D721Med (cell line): ENCODE measurements at places on chromosomes 5 and 9.

DNA sequence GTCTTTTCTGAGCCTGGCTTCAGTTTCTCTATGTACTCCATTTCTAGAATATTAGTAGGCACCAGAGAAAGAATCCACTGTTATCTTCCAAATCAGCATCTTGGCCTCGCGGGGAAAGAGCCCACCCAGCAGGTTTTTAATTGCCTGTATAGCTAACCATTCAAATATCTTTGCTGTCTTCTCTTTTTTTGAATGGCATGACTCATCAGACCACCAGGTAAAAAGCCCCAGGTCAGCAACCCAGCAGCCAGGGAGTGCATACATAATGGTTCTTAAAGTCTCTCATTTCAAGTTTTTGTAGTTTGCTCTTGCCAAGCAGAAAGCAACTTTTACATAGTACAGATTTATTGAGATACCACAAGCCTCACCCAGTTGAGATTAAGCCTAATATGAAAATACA lies 50.7 kb downstream of the TMEM167A start:
- no peak for DNase-seq

DNA sequence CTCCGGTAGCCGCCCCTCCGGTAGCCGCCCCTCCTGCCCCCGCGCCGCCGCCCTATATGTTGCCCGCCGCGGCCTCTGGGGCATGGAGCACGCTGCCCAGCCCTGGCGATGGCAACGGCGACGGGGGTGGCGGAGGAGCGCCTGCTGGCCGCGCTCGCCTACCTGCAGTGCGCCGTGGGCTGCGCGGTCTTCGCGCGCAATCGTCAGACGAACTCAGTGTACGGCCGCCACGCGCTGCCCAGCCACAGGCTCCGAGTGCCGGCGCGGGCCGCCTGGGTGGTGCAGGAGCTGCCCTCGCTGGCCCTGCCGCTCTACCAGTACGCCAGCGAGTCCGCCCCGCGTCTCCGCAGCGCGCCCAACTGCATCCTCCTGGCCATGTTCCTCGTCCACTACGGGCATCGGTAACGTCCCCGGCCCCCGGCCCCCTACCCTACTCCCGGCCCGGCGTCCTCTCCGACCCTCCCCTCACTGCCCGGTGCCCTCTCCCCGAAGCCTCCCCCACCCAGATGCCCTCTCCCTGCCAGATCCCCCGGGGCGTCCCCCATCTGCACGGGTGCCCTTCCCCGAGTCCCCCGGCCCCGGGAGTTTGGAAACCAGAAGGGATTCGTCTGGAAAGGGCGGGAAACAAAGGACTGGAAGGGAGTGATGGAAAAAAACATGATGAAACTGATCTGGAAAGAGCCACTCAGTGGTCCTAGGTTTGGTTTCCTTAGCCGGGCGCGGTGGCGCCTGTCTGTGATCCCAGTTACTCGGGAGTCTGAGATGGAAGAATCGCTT lies 417 bp downstream of the SRD5A1 start:
- DNase-seq: no peak

DNA sequence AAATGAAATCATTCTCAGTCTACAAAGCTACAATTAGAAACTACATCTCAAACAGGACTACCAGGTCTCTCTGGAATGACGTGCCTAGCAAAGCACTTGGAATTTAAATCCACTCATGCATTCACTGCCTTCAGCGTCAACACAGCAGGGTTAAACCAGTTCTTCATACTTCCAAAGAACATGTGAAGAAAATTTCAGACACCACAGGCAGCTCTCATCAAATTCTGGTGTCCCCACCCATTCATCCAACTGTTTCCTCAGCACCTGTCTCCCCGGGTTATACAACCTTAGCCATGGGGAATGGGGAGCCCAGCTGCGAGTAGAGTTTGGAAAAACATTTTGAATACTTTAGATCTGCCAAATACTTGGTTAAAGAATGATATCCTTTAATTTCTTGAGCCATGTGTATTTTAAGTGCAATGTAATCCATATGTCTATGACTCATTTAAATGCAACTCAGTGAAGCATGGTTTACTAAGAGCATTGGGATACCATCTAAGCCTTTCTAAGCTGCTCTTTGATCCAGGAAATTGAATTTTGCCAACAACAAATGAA lies 17.5 kb downstream of the ADAM19 start:
- peak; percentile 42 for DNase-seq

GRCh38 chr9:131620764-131621520 lies 75.6 kb downstream of the PRRT1B start:
- DNase-seq: no peak
